ENCODE measurements at places on chromosomes 2 and 18.

DNA sequence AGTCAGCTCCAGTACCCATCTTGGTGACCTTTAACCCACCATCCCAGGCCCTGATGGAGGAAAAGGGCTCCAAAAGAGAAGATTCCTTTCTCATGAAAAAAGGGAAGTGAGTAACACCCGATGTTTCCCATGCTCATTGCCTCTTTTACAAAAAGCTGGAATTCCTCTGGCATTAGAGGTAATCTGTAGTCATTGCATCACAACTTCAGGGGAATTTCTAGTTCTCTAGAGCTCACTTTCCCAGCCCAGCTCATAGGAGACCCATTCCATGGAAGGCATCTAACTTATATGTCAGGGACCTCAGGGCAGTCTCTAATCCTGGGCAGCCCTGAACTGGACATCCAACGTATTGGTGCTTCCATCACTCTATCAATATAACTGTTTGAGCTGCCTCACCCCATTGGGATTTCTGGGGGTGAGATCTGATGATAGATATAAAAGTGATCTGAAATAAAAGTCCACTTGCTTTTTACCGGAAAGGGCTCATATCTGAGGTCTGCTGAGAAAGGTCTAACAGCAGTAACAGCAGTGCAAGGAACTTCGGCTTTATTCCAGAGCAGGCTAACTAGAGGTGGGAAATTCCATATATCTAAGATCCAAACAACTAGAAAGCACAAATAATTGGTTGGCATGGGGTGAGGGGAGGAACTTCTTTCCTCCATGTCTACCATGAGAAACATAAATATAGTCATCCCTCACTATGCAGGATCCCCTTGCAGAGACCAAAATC lies 106.1 kb downstream of the ETAA1 start:
- DNase-seq: peak; percentile 93

- DNase-seq: no peak
These were observed 38.5 kb upstream of the RMP24 start for GRCh38 chr18:35933982-35934381.

DNA sequence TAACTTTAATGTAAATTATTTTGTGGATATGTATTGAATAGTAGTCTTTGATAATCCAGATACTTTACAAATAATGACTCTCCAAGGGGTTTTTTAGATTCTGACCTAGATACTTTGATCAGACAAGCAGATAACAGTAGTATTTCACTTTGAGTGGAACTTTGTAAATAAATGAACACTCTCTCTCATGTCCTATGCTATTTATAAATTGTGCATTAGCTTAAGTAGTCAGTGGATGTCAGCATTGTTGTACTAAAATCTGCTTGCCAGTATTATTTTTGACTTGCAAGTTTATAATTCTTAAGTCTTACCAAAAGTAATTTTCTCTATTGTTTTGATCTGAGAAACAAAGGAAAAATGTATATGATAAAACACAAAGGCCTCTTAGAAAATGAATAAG lies 1113.1 kb upstream of the NRXN1 start:
- no peak for DNase-seq

DNA sequence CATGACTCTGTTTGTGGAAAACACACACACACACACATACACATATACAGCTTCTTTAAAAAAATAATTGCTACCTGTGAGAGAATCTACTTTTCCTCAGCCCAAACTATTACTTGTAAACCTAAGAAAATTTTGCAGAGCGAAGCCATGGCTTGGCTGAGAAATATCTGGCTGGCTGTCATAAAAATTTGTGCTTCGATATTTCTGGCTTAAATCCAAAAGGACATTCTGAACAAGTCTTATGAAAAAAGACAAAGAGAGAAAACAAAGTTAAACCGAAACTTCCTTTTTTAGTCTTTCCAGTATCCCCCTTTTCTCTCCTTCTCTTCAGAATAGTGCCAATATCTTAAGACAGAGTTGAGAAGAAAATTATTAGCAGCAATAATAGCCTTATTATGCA lies 2048.0 kb downstream of the SUCLG1 start:
- DNase-seq: no peak

- no peak for DNase-seq
These were observed 15.6 kb downstream of the PLCD4 start for GRCh38 chr2:218623366-218623705.

DNA sequence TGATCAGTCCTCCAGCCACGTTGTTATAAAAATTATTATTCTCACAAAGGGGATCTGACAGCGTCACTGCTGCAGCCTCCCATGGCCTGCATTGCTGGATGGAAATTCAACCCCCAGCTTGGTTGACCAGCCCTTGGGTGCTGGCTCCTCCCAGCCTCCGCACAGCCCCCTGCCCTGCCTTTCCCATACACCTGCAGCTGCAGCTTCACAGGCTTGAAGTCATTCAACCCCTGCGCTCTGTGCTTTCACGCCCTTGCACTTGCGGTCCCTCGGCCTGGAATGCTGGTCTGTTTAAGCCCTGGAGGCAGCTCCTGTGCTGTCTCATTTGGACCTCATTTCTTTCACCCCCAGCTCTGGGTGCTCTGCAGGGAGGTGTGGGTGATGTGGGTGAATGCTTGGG lies 860 bp upstream of the CD8A start:
- DNase-seq: no peak

DNA sequence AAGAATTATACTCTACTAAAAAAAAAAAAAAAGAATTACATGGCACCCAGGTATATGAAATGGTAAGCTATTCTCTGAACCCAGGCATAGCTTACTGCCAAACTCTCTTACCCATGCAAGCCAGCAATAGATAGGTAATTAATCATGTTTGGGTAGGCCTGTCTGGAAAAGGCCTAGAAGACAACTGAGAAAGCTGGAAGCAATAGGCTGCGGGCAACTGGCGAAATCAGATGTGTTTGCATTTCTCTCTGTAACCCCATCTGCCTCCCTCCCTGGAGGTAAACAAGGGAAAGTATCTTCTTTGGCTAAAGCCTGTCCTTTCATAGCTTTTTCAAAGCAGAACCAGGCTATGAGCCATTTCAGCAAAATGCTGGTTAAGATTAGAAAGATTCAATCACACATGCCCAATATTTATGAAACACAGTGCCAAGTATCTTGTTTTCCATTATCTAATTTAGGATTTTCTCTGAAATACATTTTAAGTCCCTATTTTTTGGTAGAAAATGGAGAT lies 934.8 kb upstream of the DDX18 start:
- DNase-seq: no peak

GRCh38 chr2:225400546-225401400 lies 1.3 kb downstream of the NYAP2 start:
- DNase-seq: no peak

DNA sequence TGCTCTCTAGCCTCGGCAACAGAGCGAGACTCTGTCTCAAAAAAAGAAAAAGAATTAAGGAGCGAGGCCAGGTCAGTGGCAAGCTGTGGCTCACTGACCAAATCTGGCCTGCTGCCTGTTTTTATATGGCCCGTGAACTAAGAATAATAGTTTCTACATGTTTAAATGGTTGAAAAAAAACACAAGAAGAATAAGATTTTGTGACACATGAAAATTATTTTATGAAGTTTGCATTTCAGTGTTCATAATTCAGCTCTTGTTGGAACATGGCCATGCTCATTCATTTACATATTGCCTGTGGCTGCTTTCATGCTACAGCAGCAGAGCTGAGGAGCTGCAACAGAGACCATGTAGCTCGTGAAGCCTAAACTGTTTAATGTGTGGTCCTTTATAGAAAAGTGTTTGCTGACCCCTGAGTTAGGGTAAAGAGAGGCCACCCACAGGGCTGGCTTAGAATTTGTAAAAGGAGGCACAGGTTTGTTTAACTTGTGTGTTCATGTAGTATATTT lies 59.5 kb downstream of the MFSD6 start:
- no peak for DNase-seq

- DNase-seq: no peak
These were observed 385.4 kb upstream of the RND3 start for GRCh38 chr2:150872756-150873395.

DNA sequence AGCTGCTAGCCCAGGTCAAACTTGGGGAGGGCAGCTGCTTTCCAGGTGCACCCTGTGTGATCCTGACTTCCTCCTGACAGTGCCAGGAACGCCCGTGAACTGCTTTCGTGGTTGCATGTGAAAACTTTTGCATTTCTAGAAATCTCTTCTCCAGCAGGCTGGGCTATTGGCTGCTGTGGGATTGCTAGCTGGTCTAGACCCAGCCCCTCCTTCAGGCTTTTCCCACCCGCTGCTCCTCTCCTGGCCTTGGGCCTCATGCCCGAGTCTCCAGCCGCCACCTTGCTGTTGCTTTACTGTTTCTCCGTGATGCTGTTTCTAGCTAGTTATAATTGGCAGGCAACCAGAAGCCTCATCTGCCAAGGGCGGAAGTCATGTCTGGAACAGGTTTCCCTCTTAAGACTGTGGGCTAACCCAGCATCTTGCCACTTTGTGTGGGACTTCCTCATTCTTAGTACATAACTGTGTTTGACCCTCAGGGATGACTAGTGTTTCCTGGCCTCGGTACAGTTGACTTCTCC lies 27.0 kb upstream of the MGAT4A start:
- DNase-seq: peak; percentile 87

DNA sequence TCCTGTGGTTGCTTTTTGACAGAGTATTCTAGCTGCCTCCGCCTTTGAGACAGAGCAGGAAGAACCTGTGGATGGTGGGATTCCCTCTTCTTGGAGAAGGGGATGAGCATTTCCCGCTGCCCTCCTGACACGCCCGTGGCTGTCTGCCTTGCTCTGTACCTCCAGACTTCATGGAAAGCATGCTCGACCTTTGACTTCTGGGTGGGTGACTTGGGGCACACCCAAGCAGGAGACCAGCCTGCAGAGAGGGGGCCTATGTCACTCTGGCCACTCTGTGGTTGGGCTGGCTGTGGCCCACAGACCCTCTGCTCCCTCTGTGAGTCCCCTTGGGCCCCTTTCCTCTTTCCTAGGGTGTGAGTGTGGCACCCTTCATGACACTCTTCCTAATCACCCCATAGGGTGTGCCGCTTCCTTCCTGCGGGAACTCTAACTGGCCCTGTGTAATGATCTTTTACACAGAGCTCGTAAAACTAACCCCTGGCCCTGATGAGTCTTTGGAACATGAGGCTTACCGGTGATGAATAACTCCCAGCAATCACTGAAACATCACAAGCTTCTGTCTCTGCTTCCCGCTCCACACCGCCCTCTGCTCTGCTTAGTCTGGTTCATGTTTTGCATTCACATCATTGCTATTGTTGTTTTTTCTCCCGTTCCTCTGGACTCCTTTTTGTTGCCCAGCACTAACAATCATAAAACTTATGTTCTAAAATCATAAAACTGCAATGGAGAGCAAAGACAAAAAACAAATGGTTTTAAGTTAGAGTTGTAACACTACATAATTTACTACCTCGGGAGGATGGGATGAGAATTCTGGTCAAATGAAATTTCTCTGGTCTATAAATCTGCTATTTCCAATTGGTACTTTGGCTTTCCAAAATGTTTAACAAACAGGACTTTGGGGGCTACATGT lies 101.1 kb downstream of the SH3YL1 start:
- no peak for DNase-seq

Data from skeletal muscle cell (primary cell).